NCI-H748 treated with DMSO at 0.1 percent for 48 hours (cell line): ENCODE measurements at places on chromosomes 1 and 21.

DNA sequence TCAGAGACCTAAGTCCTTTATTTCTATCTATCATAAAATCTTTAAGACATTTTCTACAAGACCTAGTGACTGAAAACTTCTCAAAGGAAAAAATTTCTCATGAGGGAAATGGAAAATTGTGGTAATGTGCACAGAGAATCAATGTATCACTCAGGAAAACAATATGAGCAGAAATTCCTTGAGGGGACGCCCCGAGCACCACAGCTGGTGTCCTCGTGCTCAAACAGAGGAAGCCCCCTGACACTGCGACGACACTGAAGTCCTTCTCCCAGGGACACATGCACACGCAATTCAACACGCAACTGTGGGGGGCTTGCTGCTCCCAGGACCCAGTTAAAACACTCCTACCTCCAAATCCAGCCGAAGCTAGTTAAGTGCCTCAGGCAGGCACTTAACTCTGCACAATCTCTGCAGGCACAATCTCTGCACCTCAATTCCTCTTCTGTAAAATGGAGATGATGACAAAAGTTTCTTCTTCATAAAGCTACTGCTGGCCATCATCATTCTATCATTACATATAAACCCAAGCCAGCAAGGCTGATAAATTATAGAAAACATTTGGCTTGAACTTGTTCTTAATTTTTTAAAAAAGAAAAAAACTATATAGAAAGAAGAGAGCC is 16.0 kb downstream of the ZBTB17 start:
- no peak for DNase-seq

GRCh38 chr21:20451046-20451445 is 547.2 kb upstream of the NCAM2 start:
- no peak for DNase-seq

GRCh38 chr1:72498371-72498770 is 216.0 kb upstream of the NEGR1 start:
- DNase-seq = no peak

DNA sequence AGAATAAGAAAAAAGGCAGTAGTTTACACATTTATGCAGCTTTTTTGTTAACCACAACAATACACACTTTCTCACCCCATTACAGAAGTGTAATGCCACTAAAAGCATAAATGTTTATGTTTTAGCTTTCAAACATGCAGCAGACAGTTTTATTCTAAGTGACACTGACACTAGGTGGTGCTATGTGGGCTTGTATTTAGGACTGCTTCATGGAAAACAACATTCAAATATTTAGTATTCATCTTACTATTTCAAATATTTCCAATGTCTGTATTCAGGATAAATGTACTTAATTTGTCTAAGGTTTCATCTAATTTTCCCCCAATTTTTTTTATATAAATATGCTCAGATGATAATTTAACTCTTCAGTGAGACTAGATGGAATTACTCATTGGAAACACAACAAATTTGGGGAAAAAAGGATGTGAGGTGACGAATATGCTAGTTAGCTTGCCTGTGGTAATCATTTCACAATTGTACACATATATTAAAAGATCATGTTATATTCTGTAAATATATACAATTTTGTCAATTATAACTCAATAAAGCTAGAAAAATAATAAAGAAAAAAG is 71.4 kb downstream of the USP1 start:
- DNase-seq = peak; percentile 5

GRCh38 chr21:45622416-45623097 is 21.0 kb upstream of the PCBP3 start:
- no peak for DNase-seq

DNA sequence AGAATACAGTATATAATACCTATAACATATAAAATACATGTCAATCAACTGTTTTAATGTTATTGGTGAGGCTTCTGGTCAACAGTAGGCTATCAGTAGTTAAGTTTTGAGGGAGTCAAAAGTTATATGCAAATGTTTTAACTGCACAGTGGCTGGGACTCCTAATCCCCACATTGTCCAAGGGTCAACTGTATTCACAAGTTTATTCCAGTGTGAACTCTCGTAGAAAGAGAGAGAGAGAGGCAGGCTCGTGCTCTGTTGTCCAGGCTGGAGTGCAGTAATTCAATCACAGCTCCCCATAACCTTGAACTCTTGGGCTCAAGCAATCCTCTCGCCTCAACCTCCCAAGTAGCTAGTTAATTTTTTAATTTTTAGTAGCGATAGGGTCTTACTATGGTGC is 66.0 kb downstream of the NRIP1 start:
- no peak for DNase-seq

DNA sequence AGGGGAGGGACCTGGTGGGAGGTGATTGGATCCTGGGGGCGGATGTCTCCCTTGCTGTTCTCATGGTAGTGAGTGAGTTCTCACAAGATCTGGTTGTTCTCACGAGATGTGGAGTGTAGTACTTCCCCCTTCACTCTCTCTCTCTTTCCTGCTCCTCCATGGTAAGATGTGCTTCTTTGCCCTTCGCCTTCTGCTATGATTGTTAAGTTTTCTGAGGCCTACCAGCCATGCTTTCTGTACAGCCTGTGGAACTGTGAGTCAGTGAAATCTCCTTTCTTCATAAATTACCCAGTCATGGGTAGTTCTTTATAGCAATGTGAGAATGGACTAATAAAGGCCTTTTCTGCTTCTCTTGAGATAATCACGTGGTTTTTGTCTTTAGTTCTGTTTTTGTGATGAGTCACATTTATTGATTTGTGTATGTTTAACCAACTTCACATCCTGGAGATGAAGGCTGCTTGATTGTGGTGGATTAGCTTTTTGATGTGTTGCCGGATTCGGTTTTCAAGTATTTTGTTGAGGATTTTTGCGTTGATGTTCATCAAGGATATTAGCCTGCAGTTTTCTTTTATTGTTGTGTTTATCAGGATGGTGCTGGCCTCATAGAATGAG is 45.5 kb downstream of the RABGAP1L start:
- DNase-seq = no peak

GRCh38 chr1:109931189-109931731 is 20.6 kb downstream of the CSF1 start:
- peak; percentile 26 for DNase-seq

DNA sequence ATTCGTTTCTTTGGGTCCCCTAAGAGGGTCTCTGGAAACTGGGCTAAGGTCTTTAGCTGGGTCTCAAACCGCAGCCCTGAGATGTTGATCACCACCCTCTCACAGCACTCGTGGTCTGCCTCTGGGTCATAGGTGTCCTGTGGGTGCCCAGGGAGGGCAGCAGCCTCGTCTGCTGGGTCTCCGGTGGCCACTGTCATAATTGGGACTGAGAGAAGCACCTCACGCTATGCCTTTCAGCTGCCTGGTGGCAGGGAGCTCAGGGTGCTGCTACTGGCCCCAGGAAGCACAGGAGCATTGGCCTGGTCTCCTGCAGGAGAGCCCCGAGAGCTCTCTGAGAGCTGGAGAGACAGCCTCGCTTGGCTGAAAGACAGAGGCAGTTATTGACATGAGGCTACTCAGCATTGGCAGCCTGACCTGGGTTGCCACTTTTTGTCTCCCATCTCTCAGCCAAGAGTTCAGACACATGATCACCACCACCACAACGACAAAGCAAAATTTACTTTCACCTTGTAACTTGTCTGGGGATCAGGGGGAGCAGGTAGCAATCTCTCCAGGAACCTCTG is 1.5 kb downstream of the KCNA2 start:
- DNase-seq = no peak

DNA sequence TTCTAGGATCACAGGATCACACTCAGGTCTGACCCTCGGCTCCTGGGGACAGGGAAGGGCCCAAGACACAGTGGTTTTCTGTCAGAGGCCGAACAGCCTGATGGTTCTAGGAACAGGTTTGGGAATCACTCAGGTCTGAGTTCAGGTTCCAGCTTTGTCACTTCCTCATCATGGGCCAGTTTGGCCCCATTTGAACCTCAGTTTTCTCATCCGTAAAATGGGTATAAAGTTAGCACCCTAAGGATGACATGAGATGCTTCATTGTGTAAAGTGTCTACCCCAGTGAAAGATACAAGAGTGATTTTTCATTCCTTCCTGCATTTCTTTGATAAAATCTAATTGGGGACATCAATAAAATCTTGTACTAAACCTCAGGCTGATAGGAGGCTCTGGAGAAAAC is 11.2 kb upstream of the ACTL8 start:
- DNase-seq = no peak

GRCh38 chr21:44304877-44305293 is 5.0 kb downstream of the PFKL start:
- no peak for DNase-seq

- DNase-seq = peak; percentile 54
These were observed 7.1 kb upstream of the GPR61 start for GRCh38 chr1:109532365-109533136.

DNA sequence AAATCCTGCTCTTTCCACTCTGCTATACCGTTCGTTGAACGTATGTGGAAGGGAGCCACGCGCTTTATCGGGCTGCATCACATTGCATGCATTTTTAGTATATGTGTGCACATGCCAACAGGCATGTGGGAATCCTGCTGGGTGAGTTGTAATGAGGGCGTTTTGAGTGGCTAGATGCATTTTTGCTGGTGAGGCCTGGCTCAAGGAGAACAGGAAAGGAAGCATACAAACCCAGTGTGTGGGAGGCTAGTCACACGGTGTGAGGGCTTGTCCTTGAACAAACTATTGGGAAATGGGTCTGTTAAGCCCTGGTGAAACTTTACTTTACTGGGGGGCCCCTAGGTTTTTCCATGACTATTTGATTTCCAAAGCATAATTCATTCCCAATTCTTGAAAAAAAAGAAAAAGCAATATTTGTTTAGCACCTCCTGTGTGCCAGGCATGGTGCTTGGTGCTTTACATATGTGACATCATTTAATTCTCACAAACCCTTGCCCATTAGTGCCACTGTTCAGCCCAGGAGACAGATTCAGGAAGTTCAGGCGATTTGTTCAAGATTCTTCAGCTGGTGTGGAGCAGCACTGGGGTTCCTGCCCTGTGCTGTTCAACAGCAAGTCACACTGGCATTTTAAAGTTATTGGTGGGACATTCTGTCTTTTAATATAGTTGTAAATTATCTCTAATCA is 25.6 kb upstream of the JUN start:
- DNase-seq = no peak

DNA sequence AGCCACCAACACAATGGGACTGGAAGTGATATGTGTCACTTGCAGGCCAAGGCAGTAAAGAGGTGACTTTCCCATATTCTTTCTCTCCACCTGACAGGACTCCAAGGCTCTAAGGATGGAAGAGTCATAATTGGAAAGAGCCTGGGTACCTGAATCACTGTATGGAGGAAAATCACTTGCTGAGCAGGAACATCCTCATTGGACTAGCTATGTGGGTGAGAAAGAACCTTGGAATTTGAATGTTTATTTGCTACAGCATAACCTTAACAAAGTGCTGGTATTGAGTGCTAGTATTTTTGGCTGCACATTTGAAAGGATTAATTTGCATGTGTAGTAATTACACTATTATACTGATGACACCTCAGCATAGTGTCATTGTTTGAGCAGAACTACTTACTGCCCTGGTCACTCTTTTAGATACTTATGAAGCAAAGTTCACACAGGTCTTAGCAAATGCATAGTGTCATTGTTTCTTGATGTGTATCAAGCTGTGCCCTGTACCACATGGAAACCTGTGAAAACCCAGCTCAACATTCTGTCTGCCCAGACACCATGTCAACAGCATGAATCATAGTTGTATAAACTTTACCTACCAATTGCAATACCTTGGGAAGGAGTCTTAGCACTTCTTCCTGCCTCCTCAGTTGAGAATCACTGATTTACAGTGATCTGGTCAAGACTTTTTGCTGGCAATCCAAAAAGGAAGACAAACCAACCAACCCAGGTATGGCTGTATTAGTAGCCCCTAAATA is 5.1 kb upstream of the S100A10 start:
- DNase-seq = no peak

DNA sequence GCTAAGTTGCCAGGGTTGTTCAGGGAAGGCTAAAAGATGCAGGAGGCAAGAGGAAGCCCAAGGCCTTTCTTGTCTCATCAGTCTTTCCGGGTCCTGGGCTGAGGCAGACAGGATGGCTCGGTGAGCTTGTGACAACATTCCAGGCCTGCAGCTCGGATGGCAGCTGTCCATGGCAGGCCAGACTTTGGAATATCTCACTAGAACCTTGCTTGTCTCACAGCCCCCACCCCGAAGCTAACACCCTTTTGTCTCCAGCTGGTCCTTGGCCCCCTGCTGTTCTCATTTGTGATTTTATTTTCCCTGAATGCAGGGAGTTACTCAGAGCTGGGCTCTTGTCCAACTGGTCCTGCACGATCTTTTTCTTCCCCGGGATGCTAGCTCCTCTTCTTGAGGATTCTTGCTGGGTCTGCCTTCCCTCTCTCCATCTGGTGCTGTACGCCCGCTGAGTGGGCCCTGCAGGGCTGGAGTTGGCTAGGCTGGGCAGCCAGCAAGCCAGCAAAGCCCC is 477.2 kb upstream of the CAMK1G start:
- DNase-seq = no peak

- no peak for DNase-seq
These were observed 48.3 kb upstream of the H6PD start for GRCh38 chr1:9186082-9186859.

DNA sequence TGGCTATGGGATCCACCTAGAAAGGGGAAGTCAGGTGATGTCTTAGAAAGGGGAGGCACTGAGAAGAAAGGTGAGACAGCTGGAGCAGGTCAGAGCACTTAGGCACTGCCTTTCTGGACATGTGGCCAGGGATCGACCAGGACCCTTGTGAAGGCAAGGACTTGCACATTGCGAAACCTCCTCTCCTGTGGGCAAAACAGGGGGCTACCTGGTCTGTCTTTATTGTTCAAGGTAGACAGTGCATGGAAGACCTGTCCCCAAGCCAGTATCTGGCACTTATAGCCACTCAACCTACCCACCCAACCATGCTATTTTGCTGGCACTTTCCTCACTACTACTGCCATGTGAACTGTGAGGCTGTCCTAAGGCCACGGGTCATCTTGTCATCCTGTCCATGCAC is 67.2 kb downstream of the NAV1 start:
- DNase-seq = no peak

- DNase-seq = no peak
These were observed 5.9 kb upstream of the RBBP5 start for GRCh38 chr1:205127646-205128045.

DNA sequence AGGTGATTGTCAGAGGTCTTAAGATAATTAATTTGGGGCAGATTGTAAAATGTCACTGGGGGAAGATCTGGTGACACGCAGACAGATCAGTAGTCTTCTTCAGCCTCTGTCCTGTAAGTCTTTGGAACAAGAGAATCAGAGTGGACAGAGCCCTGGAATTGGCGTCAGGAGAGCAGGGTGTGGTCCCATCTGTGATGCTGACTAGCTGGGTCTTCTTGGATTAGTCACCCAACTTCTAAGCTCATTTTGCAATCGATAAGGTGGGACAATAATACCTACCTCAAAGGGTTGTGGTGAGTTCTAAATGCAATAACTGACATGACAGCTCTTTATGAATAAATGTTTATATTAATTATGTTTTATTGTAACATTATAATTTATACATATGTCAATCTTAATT is 4.8 kb downstream of the FASLG start:
- no peak for DNase-seq
